ENCODE measurements at places on chromosomes 3 and 15. TPM values are rescaled to one million over a fixed set of nuclear protein-coding genes. Genes with fewer than 3 reads are reported as not detected.

- peak; percentile 18 for ATAC-seq
Observed at GRCh38 chr3:59374818-59375211, 325.0 kb upstream of the CFAP20DC start.

DNA sequence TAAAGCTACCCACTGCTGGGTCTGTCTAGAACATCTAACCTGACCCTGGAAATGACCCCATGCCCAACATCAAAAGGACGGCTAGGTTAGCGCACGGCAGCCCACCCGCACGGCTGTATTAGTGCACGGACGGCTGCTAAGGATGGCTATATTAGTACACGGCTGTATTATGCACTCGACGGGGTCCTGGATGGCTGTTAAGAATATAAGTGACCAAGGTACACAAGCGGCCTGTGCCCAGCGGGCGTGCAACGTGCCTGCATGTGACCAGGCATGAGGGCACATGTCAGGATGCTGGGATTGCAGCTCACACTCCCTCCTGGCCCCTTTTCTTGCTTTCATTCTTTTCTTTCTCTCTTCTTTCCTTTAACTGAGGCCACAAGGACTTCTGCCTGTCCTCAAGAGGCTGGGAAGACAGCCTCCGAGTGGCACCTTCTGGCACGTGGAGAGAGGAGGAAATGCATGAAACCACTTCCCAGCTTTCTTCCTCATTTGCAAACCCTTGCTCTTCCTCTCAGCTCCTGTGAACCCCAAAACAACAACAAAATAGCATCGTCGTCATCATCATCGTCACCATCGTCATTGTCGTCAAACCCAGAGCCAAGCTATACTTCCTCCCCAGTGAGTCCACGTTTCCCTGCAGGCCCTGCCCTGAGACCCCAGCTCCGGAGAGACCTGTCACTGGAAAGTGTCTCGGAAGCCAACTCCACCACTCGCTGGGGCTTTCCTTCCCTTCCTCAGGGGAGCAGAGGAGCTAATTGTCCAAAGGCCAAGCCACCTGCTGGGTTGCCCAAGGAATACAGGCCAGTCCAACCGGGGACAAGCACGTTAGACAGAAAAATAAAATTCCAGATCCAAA is 101.8 kb downstream of the CHSY1 start:
- ATAC-seq = no peak

- ATAC-seq = no peak
Observed at GRCh38 chr3:25046911-25047771, 380.9 kb upstream of the RARB start.

- ATAC-seq = no peak
Observed at GRCh38 chr3:7447197-7447769, 586.4 kb downstream of the GRM7 start.

- no peak for ATAC-seq
Observed at GRCh38 chr15:48501208-48501607, 144.3 kb downstream of the FBN1 start.

- ATAC-seq = no peak
Observed at GRCh38 chr3:136042608-136043221, 77.2 kb downstream of the PPP2R3A start.

DNA sequence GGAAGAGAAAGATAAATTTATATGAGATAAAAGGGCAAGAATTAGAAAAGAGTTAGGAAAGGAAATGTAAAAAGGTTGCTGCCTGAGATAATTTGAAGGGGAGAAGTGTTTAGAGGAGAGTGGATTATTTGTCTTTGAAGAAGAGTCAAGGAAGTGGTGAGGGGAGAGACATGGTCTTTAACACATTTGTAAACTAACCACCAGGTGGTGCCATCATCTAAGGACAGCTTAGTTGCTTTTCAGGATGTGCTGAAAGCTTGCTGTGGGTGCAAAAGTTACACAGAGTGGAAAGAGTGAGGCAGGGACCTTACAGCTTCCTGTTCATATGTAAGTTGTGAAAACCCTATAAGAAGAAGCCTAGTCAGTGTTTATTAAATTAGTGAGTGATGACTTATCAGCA is 114.1 kb upstream of the DNAJC19 start:
- no peak for ATAC-seq

DNA sequence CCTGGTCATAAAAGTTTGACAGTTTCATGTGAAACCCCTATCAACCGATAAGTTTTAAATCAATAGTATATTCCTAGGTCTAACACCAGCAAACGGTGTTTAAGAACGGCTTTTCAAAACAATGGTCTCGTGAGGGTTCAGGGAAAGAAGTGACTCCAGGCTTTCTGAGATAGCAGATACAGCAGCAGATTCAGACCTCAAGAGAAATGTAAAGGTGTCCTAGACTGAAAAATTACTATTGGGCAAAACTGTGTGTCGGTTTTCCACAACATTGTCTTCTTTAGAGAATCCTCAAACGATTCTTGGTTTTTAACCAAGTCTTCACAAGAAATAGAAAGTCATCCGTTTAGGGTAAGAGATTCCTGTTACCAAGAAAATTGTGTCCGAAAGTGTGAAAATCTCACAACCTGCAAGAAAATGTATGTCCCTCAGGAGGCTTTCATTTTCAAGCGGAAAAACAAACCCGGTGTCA is 1.2 kb downstream of the SETD2 start:
- ATAC-seq = no peak

- peak; percentile 66 for ATAC-seq
Observed at GRCh38 chr15:88900309-88900981, 5.1 kb upstream of the HAPLN3 start.

PRR23E gene
- not detected for total RNA-seq

NCEH1 gene
- 5.3 TPM for total RNA-seq

CMTM7 gene
- total RNA-seq = 1.2 TPM

MGLL gene
- total RNA-seq = 135 TPM

TRPM1 gene
- not detected for total RNA-seq

EFCC1 gene
- total RNA-seq = 0.20 TPM

GNAT1 gene
- 0.08 TPM for total RNA-seq

FGF7 gene
- total RNA-seq = 2.0 TPM
